ENCODE measurements at places on chromosomes 11 and 22.

DNA sequence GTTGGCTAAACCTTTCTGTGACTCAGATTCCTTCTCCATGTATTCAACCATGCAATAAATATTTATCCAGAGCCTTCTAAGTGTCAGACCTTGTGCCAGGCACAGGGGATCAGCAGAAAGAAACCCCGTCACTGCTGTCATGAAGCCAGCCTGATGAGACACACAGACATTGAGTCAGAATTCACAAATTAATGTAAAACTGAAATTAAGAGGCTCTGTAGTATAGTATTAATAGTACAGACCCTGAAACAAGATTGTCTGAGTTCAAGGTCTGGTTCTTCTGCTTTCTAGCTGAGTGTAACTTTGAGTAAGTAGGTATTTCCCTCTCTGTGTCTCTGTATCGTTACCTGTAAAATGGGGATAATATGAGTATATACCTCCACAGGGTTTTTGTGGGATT, 46.9 kb downstream of the ME3 start:
- no peak for DNase-seq

DNA sequence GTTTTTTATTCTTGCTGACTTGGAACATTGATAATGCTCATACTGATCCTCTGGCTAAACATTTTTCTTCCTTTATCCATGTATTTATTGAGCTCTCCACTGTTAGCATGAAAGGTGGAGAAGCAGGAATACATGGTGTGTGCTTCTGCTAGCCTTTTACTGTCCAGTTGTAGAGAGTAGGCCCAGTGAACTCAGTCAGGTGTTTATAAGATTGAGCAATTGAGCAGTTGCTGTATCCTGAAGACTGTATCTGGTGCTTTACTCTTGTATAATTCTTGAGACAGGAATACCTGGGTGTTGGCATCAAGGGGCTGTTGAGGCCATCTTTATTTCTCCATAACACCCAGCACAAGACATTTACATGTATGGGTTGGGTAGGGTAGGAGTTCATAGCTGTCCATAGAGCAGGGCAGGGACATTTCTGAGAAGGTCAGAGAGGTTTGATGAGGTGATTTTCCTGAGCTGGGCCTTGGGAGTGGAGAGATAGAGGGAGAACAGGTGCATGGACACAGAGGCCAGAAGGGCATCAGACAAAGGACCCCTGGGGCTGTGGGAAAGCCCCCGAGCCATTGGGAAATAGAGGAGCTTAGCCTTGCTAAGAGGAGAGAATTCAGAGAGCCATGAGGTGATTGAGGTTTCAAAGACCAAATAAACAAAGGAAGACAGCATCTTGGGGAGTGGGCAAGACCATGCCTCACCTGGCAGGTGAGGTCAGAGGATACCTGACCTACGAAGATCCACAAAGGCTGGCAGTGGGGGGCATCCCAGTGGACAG, 155.5 kb downstream of the TEAD1 start:
- no peak for DNase-seq

- no peak for DNase-seq
Measured at GRCh38 chr11:92697461-92698312, 271.8 kb upstream of the MTNR1B start.

GRCh38 chr11:119024430-119025098, 6.0 kb downstream of the TRAPPC4 start:
- DNase-seq = no peak

DNA sequence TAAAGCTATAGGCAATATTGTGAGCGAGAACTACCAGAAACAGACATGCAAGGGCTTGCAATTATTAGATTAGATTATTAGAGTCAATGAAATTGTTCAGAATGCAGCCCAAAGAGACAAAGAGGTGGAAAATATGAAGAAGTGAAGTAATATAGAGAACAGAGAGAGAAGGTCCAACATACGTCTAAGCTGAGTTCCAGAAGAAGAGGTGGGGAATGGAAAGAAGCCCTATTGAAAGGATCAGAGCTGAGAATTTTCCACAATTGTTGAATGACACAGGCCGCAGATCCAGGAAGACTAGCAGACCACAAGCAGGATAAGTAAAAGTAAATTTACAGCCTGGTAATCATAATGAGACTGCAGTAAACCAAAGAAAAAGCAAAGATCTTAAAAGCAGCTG, 93.2 kb downstream of the EXT2 start:
- DNase-seq = no peak

GRCh38 chr11:66956689-66957290, 1.4 kb downstream of the PC start:
- DNase-seq = no peak

GRCh38 chr11:112637076-112637475, 324.1 kb upstream of the NCAM1 start:
- DNase-seq = no peak

DNA sequence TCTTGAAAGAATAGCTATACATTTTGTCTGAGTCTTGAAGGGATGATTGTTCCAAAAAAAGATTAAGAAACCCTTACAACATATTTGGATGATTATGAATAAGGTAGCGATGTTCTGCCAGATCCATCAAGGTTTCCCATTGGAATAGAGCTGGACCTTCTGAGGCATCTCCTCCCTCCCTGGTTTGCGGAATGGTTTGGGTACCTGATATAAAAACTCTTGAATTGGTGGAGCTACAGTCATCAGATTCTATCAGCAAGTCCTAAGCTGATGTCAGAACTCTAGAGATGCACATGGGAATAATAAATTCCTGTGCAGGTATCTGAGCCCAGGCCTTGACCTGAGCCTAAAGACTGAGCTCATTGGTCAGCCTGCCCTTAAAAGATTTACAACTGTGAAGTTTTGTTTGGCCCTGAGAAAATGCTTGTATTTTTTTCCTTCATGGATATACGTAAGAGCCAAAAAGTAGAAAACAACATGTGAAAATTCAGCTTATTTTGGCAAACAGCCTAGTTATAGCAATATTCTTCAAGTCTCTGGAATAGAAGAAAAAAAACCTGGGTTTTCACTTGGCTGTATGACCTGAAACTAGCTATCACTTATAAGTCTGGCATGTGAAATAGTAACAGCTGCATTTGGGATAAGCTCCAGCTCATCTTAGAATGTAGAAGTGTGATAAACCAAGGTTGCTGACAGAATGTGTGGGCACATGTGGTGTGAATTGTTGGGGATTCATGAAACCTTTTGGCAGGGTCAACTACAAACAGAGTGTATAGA, 265.7 kb upstream of the CTSC start:
- no peak for DNase-seq

DNA sequence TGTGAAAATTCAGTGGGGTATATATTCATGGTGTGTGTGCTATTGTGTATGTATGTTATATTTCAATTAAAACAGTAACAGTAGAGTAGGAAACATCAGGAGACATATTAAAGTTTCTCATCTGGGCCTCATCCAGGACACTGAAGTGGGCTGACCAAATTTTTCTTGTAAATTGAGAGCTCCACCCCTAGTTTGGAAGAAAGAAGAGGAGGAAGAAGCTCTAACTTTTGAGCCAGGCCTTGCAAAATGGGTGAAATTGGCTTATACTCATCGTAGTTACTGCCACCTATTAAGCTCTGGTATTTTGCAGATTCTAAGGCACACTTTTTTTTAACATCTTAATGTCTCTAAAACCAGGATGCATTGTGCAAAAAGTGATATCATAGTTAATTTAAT, 33.7 kb downstream of the TSPAN18 start:
- no peak for DNase-seq

DNA sequence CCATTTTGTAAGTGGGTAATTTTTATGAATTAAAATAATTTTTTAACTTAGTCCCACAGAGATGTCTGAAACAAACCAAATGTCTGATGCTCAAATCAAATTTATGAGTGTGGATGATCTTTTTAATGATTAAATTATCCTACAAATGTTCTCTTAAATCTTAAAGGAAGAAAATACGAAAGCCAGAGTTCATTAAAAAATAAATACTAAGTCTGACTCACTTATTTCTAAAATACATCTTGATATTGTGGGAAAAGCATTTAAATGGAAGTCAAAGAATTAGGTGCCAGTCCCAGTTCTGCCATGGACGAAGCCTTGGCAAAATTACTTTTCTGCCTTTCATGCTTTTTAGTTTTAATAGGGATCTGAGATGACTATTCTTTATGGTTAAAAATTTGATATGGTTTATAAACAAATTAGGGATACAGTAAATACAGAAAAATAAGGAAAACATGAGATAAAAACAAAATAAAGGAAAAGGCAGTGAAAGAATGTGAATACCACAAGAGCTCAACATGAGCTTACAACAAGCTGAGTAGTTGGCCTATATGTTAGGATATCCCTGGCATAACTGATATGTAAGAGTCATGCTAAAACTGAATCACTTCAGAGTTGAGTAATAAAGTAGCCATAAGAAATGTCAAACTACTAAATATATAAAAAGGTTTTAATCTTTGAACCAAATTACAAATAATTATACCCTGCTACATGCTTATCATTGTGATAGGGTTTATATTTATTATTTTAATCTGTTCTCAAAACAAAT, 9.2 kb downstream of the CCDC34 start:
- no peak for DNase-seq

GRCh38 chr11:74020539-74020938, 11.7 kb upstream of the UCP3 start:
- no peak for DNase-seq

- no peak for DNase-seq
Measured at GRCh38 chr11:6385046-6385777, 5.1 kb upstream of the SMPD1 start.

DNA sequence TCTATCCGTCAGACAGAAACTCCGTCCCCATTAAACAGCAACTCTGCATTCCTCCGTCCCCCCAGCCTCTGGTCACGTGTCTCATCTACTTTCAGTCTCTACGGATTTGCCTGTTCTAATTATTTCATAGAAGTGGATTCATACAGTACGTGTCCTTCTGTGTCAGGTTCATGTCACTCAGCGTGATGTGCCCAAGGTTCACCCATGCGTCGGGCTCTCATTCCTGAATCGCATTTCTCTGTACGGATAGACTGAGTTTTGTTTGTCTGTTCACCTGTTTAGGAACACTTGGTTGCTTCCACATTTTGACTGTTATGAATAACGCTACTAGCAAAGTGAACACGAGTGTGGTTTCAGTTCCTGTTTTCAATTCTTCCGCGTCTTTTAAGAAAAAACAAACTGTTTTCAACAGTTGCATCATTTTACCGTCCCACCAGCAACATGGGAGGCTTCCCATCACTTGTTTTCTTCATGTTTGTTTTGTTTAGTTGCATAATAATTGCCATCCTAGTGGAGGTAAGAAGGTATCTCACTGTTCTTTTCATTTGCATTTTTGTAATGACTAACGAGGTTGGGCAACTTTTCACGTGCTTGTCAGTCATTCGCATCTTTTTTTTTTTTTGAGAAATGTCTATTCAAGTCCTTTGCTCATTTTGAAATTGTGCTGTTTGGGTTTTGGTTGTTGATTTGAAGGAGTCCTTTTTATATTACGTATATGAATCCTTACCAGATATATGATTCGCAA, 8.9 kb upstream of the NLRP6 start:
- DNase-seq = peak; percentile 35

DNA sequence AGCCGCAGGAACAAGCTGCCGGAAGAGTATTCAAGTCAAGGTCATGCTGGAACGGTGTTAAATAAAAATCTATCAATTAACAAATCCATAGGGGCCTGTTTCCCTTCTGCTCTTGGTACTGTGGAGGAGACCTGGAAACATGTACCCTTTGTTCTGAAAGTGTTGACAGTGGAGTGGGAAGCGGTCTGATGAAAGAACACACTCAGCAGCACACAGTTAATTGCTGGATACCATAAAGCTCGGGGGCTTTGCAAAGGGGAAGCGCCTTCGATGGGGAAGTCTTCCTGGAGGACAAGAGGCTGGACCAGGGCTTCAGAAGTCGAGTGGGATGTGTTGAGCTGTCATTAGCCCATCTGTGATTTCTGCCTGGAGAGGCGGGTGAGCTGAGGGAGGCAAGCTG, 112.5 kb upstream of the CLPB start:
- no peak for DNase-seq

GRCh38 chr22:22752556-22753477, 108.4 kb downstream of the GGTLC2 start:
- DNase-seq = no peak

DNA sequence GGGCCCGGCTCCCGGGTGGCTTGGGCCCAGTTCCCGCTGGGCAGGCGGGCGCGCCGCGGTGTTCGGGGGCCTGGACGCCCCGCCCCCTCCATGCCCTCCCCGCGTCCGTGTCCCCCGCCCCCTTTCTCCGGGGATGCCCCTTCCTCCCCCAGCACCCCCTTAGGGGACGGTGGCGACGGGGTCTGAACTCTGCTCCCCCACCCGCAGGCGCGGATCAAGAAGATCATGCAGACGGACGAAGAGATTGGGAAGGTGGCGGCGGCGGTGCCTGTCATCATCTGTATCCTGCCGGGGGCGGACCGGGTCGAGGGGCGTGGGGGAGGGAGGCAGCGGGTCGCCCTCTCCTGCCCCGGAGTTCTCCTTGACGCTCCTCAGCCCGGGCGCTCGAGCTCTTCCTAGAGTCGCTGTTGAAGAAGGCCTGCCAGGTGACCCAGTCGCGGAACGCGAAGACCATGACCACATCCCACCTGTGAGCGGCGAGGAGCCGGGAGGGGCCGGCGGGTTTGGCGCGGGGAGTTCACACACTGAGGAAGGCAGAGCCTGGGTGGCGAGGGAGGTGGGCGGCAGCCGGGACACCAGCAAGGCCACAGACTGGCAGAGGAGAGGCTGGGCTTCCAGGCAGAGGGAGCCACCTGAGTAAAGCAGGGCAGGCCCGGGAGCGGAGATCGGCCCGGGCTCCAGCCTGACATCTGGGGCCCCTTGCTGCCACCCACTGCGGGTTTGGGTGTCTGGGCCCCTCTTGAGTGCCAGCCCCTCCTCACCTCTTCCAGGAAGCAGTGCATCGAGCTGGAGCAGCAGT, 546 bp downstream of the DRAP1 start:
- DNase-seq = peak; percentile 54

GRCh38 chr11:128720522-128720985, 26.7 kb downstream of the FLI1 start:
- no peak for DNase-seq
